ENCODE measurements at places on chromosomes 3 and 15. TPM values are rescaled to one million over a fixed set of nuclear protein-coding genes. Genes with fewer than 3 reads are reported as not detected.

- DNase-seq, result no peak
Observed at GRCh38 chr3:164741869-164742268, 336.4 kb downstream of the SI start.

DNA sequence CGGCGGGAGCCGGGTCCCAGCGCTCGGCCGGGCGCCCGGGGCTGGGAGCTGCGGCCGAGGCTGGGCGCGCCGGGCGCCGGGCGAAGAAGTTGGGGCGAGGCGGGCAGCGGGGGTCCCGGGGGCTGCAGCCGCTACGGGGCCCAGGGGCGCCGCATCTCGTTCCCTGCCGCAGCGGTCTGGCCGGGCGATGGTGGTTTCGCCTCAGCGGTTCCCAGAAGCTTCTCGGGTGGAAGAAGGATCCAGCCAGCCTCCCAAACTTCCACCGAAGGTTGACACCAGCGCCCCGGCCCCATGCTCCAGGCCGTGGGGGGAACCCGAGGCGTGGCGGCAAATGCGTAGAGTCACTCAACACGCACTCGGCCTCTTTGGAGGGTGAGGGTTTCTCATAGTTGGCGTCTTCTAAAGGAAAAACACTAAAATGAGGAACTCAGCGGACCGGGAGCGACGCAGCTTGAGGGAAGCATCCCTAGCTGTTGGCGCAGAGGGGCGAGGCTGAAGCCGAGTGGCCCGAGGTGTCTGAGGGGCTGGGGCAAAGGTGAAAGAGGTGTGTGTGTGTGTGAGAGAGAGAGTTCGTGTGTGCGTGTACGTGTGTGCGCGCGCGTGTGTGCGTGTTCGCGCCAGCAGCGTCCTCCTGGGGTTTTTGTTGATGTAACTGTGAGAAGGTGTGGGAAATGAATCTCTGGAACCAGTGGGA, 940 bp downstream of the BOC start:
- no peak for DNase-seq

- DNase-seq, result no peak
Observed at GRCh38 chr15:42233107-42233506, 25.0 kb upstream of the VPS39 start.

- no peak for DNase-seq
Observed at GRCh38 chr3:105997800-105998526, 129.2 kb upstream of the CBLB start.

DNA sequence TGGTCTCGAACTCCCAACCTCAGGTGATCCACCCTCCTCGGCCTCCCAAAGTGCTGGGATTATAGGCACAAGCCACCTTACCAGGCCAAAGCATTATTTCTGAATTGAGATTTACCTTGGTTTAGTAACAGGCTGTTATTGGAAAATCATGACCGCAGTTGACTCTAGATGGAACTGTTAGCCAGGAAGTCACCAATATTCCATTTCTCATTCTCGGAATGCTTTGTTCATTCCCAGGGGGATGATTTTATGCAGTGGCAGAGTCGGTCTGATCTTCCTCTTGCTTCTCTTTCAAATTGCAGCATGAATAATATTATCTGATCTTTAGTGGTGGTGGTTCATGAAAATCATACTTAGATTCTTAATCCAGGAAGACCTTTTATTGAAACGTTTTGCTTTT, 195.5 kb upstream of the MBNL1 start:
- no peak for DNase-seq

DNA sequence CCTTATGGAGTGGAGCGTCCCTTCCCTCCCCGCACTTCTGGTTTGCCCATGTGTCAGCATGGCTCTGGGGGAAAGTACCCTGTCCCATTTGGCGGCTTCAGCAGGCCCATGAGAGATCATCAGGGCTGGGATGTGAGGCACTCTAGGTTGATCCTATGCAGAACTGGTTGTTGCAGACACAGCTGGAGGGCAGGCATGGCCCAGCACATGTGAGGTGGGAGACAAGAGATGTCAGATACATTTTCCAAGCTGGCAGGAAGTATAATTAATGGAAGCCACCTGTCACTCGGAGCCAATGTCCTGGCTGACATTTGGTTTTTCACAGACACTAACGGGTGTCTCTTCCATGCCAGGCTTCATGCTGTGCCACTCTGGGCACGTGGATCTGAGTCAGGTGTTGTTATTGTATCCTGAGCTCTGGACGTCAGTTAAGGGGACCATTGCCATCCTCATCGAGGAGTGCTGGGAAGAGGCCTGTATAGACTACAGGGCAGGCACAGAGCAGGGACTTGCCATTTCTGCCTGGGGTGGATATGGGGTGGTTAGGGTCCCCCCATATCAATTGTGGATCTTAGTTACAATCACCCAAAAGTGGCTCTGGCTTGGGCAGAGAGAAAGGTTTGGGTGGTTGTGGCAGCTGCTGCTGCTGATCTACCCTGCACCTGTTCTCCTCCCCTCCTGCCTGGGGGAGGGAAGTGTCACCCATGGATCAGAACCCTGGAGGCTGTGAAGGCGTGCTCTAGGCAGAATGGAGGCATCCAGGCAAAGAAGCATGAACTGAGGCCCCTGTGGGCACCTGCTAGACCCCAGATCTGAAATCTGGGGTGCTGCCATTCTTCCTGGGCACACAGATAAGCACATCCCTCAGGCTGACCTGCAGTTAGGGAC, 140.7 kb downstream of the FBLN2 start:
- DNase-seq, result no peak

DNA sequence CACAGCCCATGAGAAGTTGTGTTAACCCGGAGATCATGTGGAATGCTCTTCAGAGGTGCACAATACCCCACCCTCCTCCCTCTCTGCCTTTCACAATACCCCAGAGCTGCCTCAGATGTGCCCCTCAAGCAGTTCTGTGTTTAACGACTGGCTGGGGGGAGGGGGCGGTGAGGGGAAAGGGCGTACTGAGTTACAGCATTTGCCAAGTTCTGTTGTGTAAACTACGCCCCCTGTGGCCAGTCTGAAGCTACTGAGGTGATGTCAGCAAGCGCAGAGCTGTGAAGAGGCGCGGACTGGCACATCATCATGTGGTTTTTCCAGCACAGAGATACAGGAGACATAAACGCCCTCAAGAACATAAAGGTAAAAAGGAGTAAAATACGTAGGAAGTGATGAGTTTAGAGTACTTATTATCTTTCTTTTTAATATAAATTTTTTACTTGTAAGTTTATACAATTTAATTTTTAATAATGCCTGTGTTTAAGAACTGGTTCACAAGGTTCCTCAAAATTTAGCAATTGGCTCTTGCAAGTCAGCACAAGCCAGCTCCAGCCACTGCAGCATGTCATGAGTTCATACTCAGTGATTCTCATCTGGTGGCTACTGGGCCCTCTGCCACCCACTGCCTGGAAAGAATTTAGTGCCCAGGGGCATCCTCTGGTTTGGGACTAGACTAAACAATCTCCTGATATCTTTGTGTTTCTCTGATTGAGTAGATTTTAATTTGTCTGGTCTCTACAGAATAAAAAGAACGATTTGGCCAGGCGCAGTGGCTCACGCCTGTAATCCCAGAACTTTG, 1.7 kb downstream of the EPB42 start:
- DNase-seq, result no peak

- DNase-seq, result no peak
Observed at GRCh38 chr15:90718232-90718631, 1.1 kb downstream of the BLM start.

DNA sequence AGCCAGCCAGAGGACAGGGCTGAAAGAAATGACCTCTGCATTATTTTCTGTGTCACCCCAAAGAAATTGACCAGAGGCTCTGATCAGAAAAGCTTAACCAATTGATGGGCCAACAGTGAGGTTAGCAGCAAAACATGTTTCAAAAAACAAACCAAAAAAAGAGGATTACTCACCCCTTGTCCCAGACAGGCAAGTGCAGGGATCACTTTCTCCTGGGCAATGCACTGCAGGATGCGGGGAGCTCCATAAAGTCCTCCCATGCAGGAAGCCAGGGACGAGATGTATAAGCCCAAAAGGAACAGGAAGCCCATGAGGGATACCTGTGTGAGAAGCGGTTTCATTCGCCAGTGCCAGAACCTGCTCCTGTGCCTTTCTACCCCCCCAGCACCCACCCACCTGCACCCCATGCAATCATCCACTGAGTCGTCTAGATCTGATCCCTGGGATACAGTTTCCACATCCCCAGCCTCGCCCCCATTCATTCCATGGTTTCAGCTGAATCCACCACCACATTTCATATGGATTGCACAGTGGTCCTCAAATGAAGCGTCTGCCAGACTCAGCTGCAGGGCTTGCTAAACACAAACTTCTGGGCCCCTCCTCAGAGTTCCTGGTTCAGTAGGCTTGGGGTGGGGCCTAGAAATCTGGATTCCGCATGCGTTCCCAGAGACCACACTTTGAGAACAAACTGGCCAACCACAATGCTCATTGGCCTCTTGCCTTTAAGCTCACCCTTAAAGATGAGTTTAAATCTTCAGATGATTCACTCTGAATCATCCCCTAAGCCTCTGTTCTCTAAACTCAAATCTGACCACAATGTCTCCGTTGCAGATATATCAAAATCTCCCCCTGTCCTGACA, 54.4 kb upstream of the HEG1 start:
- DNase-seq, result no peak

DNA sequence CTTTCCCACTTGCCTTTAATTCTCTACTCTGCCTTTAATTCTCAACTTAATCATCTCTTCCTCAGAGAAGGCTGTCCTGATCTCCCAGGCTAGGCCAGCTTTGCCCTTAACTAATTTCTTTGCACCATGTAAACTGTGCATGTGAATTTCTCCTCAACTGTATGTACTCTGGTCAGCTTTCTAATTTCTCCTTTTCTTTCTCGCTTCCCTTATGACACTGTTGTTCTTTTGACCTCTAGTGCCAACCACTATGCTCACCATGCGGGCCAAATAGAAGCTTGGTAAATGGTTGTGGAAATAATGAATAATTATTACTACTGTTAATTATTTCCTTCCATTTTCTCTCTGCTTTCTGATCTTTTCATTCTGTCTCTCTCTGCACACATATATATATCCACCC, 269.0 kb upstream of the CRBN start:
- DNase-seq, result no peak

- no peak for DNase-seq
Observed at GRCh38 chr15:38176155-38176554, 76.5 kb upstream of the SPRED1 start.

DNA sequence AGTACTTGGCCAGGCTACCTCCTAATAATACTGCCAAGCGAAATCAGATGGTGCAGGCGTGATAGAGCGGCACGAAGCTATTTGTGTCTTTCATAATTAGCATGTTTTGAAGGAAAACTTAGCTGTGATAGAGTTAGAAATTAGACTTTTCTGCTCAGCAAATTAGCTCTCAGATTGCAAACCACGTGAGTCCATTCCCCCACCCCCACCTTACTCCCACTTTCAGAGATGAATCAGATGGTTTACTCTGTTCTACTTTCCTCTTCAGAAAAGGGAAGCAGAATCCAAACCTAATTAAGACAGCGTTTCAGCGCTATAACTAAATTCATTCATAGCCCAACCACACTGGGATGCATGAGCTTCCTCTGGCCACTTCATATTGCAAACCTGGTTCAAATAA, 214.6 kb downstream of the SLCO3A1 start:
- no peak for DNase-seq

DNA sequence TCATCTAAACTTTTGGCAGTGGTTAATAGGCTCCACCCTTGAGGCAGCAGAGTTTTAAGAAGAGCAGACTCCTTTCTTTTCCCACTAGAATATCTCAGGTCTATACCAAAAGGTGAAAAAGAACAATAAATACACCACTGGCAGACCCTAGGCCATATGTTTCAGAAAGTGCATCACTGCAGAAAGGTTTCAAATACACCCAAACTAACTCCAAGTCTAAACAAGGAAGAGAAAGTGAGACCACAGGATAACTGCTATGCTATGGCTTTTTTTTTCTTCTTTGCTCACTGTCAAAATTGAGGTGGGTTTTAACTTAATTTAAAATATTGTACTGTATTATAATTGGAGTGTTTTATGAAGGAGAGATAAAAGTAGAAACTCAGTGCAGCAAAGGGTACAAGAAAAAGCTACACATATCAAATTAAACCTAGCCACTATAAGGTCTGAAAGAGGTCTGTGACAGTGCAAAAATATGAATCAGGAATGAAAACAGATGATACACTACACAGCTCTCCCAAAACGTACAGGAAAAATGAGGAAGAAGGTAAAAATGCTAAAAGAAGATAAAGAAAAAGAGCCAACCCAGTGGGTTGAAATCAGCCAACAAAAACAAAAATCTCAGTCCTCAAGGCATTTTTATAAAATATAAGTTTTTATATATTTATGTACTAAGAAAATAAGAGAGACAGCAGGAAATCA, 8.4 kb downstream of the SNX4 start:
- no peak for DNase-seq

- no peak for DNase-seq
Observed at GRCh38 chr3:160226026-160226907, 1.0 kb downstream of the C3orf80 start.

DNA sequence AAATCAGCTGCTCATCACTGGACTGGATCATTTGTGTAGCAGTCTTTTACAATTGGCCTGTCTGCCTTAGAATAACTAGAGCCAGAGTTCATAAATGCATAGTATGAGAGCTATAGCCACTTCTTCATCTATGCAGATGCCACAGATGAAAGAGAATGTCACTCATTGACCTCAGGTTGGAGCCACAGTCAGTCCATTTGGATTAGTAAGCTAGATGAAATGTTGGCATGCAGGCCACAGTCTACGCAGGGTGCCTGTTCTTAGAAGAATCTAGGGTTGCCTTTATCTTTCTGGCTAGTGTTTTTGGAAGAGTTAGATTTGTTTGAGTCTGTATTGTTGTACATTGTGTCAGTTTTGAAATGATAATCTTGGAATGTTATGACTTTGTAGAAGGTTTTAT, 25.4 kb upstream of the EDEM1 start:
- no peak for DNase-seq

GRCh38 chr15:80580536-80581260, 114.4 kb upstream of the ABHD17C start:
- DNase-seq, result no peak

GRCh38 chr3:124965413-124965812, 30.9 kb upstream of the MUC13 start:
- DNase-seq, result no peak

GRCh38 chr3:707041-707440, 385.8 kb upstream of the CNTN6 start:
- no peak for DNase-seq

GRCh38 chr3:112010636-112011035, 11.9 kb downstream of the TAGLN3 start:
- DNase-seq, result no peak

DNA sequence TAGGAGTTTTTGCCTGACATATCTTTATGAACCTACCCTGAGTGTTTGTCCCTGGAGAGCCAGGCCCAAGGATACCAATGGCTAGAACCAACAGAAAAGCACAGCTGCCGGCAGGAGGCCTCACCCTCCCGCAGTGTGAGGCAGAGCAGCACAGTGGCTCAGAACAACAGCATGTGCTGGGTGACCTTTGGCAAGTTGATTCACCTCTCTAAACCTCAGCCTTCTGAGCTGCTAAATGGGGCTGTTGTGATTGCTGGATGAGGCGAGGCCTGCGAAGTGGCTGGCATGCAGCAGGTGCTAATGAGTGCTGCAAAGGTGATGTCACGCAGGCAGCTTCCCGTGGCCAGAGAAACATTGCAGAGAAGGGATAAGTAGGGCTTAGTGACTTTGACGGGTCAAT, 23.3 kb downstream of the IDH2 start:
- DNase-seq, result no peak

The INSYN1 gene
- total RNA-seq, result 2.2 TPM

The TM6SF1 gene
- total RNA-seq, result not detected

The GRAMD1C gene
- total RNA-seq, result 30.7 TPM

The TIGIT gene
- not detected for total RNA-seq

The ADPRH gene
- total RNA-seq, result 1.3 TPM

The AP3B2 gene
- total RNA-seq, result not detected

The LOXL1 gene
- 7.8 TPM for total RNA-seq

The ZNF774 gene
- total RNA-seq, result 9.1 TPM

All from Peyer's patch (tissue), 4 donors.